ENCODE measurements at places on chromosomes 5 and 9.

DNA sequence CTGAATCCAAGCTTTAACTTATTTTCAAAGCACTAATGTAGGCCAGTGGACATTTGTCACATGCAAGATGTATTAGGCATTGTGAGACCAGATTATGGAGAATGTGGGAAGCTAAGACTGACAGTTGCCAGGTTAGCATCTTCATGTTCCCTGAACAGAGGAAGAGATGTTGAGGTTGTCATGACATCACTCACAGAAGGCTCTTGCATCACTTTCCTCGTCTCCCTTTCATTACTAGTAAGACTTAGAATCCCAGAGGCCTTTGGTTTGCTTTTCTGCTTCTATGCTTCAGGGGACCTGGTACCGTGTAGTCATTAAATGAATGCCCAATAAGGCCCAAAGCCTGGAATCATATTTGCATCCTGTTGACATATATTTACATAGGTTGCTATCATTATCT lies 76.4 kb upstream of the RPS23 start:
- no peak for DNase-seq

DNA sequence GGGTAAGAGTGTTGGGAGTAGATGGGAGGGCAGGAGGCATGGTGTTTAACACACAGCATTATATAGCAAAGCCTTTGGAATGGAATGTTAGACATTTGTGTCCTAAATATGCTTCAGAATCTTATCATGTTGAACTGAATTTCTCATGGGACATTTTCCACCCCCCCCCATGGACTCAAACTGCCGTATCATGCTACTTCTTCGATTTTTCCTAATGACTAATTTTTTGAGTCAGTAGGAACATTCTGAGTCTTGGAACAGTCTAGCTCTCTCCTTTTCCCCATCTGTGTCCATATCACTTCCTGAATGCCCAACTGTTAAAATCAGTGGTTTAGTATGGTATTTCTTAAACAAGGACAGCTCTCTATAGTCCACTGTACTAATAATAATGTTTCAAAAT lies 380.6 kb downstream of the TLE4 start:
- no peak for DNase-seq

DNA sequence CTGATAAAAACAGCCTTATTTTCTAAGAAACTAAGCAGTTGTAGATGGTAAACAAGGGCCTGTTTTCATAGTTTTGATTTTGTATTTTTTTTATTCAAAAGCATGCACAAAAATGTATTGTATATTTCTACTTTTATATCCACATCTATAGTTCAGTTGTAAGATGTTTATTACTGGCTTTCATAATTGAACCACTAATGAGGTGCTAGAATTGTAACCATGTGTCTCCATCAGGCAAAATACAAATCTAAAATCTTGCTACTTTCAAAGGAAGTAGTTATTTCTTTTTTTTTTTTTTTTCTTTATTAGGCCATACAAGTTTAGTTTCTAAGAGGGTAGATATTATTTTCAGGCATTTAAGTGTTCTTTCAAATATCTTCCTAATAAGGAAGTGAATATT lies 1755.0 kb downstream of the MAT2B start:
- no peak for DNase-seq

- DNase-seq, result no peak
Measured at GRCh38 chr5:28402590-28403301, 1364.4 kb upstream of the CDH9 start.

GRCh38 chr9:114829574-114830440 lies 24.0 kb upstream of the TNFSF15 start:
- DNase-seq, result no peak

- DNase-seq, result no peak
Measured at GRCh38 chr9:20604562-20604961, 17.7 kb downstream of the MLLT3 start.

GRCh38 chr9:128625391-128626146 lies 31.1 kb downstream of the DYNC2I2 start:
- no peak for DNase-seq

DNA sequence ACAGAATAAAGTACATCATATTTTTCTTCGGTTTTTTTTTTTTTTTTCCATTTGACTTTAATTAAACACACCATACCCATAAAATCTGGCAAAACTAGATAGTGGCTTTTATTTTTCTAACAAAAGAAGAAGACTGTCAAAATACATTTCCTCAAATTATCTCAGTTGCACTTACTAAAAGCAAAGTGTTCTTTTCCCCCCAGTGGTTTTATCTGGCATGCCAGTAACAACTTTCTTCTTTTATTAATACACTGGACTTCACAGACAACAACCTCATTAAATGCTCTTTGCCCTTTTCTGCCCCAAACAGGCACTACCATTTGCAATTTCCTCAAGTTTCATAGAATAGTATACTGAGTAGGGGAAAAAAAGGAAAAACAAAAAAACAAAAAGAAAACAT lies 1792.3 kb downstream of the EFNA5 start:
- DNase-seq, result no peak

GRCh38 chr5:164593982-164594381 lies 1088.6 kb downstream of the MAT2B start:
- DNase-seq, result no peak

DNA sequence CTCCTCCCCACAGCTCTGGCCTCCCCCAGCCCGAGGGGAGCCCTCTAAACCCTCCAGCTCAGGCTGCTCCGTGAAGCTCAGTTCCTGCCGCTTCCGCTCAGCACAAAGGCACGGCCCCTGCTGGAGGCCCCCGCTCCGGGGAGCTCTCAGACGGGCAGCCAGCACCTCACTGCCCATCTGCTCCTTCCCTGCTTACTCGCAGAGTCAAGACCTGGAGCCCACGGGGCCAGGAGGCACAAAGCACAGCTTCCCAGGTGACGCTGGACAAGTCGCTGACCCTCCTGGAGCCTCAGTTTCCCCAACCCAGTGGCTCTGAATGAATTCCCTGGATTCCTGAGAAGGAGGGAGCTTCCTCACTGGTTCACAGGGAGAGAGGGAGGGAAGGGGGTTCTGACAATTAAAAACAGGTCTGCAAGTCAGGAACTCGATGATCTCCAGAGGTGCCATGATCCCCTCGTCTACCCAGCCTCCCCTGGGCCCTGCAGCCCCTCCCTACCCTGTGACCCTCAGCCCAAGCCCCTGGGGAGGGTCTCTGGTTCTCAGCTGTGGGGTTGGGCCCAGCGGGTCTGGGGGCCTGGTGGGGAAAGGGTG lies 36.2 kb downstream of the VAV2 start:
- peak; percentile 33 for DNase-seq

- no peak for DNase-seq
Measured at GRCh38 chr9:37424204-37424685, 1.7 kb downstream of the GRHPR start.

GRCh38 chr5:126531543-126532120 lies 63.4 kb downstream of the ALDH7A1 start:
- no peak for DNase-seq

- no peak for DNase-seq
Measured at GRCh38 chr5:903756-904096, 11.0 kb downstream of the TRIP13 start.

GRCh38 chr9:115111874-115112273 lies 6.1 kb downstream of the TNC start:
- DNase-seq, result no peak

- DNase-seq, result no peak
Measured at GRCh38 chr5:124504081-124504916, 242.1 kb downstream of the ZNF608 start.

GRCh38 chr5:66898241-66898995 lies 298.2 kb downstream of the CD180 start:
- no peak for DNase-seq

GRCh38 chr5:75363111-75363510 lies 26.1 kb downstream of the HMGCR start:
- no peak for DNase-seq

GRCh38 chr9:109043578-109043977 lies 30.3 kb upstream of the CTNNAL1 start:
- no peak for DNase-seq

DNA sequence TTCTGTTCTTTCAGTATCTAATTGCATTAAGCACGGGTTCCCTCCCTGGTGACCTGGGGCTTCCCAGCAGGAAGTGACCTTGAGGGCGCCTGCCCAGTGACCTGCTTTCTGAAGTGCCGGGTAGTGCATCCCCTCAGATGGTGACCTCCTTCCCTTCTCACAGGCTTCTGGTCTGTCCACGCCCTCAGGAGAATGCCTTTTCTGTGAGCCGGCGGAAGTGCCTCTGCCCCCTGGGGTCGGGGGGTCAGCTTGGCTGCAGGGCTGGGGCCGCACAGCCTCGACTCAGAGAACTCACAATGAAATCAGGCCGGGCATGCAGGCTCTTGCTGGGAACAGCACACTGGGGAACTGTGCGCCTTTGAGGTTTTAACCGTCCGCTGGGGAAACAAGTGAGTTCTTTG lies 124.5 kb upstream of the PHYKPL start:
- no peak for DNase-seq

GRCh38 chr9:94613003-94613402 lies 19.4 kb upstream of the FBP2 start:
- no peak for DNase-seq

- no peak for DNase-seq
Measured at GRCh38 chr5:148070621-148071020, 6.8 kb downstream of the SPINK5 start.

- no peak for DNase-seq
Measured at GRCh38 chr5:115703514-115703913, 77.7 kb upstream of the TMED7 start.

DNA sequence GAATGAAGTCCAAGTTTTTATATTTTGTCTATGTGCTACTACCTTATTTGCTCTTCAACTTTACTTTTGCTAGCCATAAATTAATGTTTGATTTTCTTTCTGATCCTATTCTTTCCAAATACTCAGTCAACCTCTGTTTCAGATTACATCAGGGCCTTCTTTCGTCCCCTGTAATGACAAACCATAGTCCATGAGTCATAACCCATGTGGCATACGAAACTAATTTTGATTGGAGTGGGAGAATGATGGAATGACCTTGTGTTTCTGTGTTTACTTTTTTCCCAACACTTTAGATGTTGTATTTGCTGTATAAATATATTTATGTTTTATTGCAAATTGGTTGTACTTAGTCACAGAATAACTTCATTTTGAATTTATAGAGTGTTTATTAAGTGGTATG lies 1043.1 kb downstream of the DTWD2 start:
- no peak for DNase-seq

DNA sequence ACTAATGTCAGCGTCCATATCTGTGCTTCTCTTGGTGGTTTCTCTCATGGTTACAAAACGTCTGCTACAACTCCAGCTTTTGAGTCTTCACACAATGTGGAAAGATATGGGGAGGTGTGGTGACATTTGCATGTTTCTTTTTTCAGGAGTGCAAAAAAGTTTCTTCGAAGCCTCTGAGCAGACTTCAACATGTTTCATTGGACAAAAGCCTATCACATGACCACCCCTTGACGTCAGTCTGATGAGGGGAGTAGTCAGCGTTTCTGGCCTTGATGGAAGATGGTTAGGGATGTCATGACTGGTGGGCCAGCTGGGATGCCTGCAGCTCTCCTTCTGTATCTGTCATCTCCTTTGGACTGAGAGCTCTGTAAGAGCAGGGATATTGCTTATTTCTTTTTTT lies 61.4 kb downstream of the PTPDC1 start:
- DNase-seq, result no peak

GRCh38 chr5:174806729-174807128 lies 82.3 kb downstream of the MSX2 start:
- DNase-seq, result no peak

DNA sequence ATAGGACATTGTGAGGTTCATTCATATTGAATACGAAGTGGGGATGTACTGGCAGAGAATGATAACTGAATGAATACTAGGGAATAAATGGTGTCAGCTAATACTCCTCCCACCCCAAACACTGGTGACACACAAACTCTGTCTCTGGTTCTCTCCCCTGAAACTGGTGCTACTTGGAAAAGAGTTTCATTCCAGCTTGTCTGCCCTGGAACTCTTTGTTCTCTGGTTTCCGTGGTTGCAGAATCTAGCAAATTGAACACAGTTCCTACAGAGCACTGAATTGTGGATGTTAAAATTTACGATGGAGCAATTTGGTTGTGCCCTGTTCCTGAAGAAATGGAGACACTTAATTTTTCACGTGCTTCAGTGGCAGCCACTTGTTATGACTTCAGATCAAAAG lies 181.7 kb downstream of the KCTD16 start:
- no peak for DNase-seq

DNA sequence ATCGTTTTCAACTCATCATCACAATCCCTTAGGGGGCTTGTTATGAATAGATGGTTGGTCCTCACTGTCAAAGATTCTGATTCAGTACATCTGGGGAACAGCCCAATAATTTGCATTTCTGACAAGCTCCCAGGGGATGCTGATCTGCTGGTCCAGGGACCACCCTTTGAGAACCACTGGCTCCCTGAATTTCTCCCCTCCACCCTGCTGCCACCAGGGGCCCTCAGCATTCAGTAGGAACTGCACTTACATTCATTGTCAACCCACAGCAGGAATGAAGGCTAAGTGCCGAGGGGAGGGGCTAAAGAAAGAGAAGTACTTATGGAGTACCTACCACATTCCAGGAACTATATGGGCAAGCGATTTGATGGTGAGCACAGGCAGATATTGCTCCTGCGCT lies 85.9 kb downstream of the BOD1 start:
- DNase-seq, result no peak
